ENCODE measurements at places on chromosomes 5 and 9.

- DNase-seq, result no peak
Observed at GRCh38 chr9:20224756-20225155, 397.5 kb downstream of the MLLT3 start.

GRCh38 chr5:72185496-72186329 is 78.4 kb downstream of the MAP1B start:
- no peak for DNase-seq

- DNase-seq, result no peak
Observed at GRCh38 chr5:104347119-104347708, 784.6 kb upstream of the NUDT12 start.

- no peak for DNase-seq
Observed at GRCh38 chr5:134085411-134085810, 29.1 kb upstream of the TCF7 start.

- DNase-seq, result no peak
Observed at GRCh38 chr5:38867416-38867815, 21.6 kb downstream of the OSMR start.

DNA sequence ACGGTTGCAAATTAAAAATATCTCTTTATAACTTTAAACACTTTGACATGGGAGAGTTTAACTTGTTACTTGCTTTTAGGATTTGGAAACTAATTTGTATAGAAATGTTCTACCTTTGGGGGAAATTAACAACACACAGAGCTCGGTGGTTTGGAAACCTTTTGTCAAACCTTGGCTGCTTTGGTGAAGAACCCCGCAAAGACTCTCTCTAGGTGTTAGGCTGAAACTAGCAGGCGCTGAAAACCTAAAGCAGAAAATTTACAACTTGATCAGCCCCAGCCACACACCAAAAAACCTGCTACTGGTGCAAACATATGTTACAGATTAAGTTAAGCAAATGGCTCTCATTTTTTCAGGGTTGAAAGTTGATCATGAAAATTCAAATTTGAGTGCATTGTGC is 25.8 kb downstream of the NR2F1 start:
- DNase-seq, result no peak

GRCh38 chr9:134593286-134594077 is 48.1 kb upstream of the COL5A1 start:
- no peak for DNase-seq

DNA sequence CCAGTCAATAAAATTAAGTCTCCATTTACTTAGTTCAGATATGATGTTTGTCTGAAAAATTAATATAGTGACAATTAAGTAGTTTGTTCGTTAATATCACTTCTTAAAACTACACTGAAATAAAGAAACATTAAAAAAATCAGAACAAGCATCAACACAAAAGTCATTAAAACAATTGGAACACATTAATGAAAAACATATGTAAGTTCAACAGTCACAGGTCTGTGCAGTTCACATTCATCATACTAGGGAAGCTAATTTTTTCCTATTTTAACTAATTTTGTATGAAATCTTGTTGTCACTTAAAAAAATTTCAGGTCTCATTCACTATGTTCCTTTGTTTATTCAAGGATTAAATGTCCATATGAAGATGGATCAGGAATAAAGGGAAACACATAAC is 22.5 kb downstream of the POC5 start:
- DNase-seq, result no peak

DNA sequence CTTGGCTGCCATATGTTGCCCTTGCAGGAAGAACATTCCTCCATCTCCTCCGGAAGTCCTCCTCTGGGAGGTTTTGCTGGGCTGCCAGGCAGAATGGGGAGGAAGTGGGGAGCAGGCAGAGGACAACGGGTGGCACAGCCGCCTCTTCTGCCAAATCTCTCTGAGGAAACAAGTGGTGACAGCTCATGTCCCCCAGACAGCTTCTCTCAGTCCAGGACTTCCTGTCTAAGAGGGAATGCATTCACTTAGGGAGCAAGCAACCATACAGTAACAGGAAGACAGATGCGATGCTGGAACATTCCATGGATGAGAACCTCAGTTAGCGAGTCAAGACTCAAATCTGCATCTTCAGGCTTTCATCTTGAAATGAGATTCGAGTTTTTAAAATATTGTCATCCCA is 701.0 kb downstream of the SEMA5A start:
- no peak for DNase-seq

DNA sequence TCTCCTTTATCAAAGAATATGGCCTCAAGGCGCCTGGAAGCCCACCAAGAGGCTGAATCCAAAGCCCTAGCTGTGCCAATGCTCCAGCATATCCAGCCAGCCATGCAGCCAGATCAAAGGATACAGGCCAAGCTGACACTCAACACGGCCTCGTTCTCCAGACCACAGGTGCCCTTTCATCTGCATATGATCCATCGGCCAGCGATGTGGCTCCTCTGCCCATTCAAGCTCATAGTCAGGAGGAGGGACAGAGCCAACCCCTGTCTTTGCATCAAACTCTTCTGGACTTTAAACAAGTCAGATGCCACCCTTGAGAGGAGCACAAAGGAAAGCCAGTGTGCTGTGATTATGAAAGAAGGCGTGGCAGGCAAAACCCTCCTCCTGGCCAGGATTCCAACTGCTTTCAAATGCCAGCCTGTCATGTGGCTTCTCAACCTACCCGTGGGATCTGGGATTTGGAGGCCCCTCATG is 42.5 kb downstream of the ADAM19 start:
- no peak for DNase-seq

DNA sequence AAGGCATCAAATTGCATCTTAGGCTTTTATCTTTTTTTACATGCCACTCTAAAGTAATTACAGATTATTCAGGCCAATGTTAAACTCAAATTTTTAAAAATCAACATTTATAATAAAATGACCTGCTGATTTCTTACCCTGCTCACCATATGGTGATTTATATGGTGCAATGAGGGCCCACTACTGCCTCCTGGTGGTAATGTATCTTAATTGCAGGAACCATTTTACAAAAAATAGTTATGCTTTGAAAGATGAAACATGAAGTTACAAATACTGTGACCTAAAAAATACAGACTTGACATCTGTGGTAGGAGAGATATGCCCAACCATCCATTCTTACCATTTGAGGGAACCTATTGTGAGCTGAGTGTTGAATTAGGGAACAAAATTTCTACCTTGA is 292.6 kb upstream of the TAS2R1 start:
- DNase-seq, result no peak

- no peak for DNase-seq
Observed at GRCh38 chr9:127724012-127724411, 8.1 kb downstream of the TTC16 start.

- peak; percentile 80 for DNase-seq
Observed at GRCh38 chr9:116572095-116572748, 114.9 kb upstream of the TRIM32 start.

- DNase-seq, result no peak
Observed at GRCh38 chr9:31259824-31260223, 1124.6 kb upstream of the ACO1 start.

- DNase-seq, result no peak
Observed at GRCh38 chr9:78386773-78387172, 89.8 kb downstream of the PSAT1 start.

DNA sequence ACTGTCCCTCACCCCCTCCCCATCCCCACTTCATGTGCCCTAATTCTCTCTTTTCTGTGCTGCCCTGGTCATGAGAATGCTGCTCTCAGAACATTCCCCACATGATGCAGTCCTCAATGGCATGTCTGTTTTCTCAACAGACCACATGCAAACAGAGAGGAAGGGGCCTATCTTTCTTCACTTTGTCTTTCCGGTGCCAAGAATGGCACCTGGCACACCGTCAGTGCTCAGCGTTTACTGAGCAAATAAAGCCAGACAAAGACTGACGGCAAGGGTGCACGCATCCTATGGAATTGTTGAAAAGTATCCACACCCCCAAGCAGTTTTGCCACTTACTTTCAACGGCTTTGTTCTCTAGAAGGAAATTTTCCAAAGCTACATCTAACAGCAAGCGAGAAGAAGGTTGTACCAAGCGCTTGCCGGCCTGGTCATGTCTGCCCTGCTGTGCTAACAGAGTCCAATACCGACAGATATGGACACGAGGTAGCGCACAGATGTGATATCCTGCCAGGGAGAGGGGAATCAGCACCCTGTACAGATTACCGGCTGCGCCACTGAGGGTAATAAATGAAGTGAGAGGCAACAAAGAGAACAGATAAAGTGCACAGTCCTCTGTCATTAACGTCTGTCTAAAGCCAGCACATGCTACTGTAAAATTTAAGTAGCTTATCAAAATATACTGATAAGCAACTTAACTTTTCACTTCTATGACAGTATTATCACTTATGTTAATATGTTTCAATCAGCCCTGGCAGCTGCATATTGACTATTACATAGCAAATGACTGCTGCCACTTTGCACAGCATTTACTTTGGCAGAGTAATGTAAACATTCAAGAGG is 251.7 kb downstream of the DENND1A start:
- no peak for DNase-seq

- no peak for DNase-seq
Observed at GRCh38 chr5:36444582-36445418, 143.1 kb upstream of the RANBP3L start.

- DNase-seq, result no peak
Observed at GRCh38 chr9:37329576-37329975, 92.9 kb upstream of the GRHPR start.

DNA sequence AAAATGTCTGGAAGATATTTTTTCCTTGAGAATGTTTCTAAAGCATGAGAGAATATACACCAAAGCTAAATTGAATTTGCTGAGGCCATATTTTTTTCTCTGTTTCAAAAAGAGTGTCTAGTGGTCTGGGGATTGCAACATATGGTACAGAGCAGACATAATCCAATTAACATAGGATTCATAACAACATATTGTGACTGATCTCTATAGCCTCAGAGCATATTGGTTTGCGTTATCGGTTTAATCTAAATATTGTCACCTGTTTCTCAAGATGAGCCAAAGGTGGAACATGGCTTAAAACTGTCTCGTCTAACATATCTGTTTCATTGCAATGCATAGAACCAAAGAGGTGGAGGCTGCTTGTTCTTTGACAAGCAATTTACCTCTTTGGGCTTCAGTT is 3.9 kb downstream of the PPP3R2 start:
- no peak for DNase-seq

- peak; percentile 66 for DNase-seq
Observed at GRCh38 chr9:83956436-83957247, 23.4 kb downstream of the HNRNPK start.

DNA sequence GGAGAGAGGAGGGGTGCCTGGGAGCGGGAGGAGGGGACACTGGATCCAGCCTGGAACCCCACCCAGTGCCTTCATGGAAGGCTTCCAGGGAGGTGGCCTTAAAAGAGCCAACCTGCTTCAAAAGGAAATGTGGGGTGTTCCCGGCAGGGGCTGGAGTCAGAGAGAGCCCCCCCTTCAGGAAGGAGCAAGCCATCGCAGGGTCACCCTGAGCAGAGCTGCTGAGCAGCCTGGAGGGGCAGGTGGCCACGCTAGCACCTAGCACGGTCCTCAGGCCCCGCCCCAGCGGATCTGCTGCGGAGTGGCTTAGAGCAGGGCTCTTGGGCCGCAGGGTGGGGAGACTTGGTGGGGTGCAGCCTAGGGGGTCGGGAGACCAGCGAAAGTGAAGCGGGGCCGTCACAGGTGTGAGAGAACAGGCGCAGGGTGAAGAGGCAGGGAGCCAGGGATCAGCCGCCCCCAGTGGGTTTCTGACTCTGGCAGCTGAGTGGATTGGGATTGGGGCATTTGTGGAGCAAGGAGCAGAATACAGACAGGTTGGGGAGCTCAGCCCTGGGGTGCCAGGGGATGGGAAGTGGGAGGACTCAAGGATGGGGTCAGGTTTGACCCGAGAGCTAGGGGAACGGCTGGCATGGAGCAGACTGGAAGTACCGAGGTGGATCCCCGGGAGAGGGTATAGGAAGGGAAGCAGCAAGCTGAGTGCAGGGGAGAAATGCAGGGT is 1.5 kb downstream of the LCN2 start:
- no peak for DNase-seq

DNA sequence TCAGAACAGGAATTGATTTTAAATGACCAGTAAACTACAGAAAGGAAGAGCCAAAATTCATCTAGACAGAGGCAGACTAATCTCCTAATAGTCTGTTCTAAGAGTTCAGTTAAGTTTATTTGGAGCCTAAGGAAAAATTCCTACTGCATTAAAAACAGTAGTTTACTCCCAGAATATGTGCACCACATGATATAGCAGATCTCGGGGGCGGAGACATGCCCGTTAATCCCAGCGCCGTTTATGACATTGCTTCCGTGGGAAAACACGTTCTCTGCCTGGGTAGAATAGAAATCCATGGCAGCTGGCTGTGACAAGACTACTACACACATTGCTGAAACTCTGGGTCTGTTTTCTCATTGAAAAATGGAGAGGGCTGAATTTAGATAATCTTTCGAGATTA is 11.4 kb downstream of the HABP4 start:
- no peak for DNase-seq

- DNase-seq, result no peak
Observed at GRCh38 chr9:21381448-21382339, 3.5 kb downstream of the IFNA2 start.

DNA sequence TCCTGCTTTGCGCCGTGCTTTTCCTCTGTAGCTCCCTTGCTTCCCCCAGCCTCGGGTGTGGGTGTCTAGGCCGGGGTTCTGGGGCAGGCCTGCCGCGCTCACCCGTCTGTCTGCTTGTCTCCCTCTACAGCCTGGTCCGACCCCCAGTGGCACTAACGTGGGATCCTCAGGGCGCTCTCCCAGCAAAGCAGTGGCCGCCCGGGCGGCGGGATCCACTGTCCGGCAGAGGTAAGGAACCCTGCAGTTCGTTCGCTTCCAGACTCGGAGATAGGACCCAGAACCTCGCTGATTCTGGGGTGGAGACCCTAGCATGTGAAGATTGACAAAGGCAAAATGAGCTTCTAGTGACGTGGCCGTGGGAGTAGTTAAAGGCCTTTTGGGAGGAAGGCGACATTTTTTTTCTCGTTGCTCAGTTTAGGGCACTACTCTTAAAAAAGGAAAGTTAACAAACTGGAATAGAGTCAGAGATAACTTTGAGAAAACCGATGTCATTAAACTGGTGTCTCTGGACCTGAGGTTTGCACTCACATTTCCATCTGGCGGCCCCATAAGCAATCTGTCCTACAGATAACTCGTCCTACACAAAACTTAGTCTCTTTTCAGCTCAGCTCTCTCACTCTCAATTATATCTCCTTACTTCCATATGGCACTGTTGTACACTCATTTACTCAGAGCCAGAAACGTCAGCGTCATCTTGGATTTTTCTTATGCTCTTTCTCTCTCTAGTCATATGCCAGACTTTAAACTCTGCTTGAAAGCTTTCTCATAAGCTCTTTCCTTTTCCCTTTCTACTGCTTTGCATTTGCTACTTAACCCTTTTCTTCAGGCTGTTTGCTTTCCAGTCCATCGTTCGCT is 561 bp downstream of the SEC61B start:
- no peak for DNase-seq

GRCh38 chr9:110257956-110258355 is 1.6 kb upstream of the TXN start:
- no peak for DNase-seq

- no peak for DNase-seq
Observed at GRCh38 chr5:40291338-40291737, 388.4 kb upstream of the PTGER4 start.
